ENCODE measurements at places on chromosomes 4 and X. TPM values are rescaled to one million over a fixed set of nuclear protein-coding genes. Genes with fewer than 3 reads are reported as not detected.
A peak's percentile ranks its signal among the peaks of the same experiment; 100 is the strongest.

GRCh38 chrX:153924149-153924861, 1.8 kb downstream of the ARHGAP4 start:
- DNase-seq = no peak

- DNase-seq = peak; percentile 3
Measured at GRCh38 chr4:42302348-42302747, 94.9 kb upstream of the SHISA3 start.

DNA sequence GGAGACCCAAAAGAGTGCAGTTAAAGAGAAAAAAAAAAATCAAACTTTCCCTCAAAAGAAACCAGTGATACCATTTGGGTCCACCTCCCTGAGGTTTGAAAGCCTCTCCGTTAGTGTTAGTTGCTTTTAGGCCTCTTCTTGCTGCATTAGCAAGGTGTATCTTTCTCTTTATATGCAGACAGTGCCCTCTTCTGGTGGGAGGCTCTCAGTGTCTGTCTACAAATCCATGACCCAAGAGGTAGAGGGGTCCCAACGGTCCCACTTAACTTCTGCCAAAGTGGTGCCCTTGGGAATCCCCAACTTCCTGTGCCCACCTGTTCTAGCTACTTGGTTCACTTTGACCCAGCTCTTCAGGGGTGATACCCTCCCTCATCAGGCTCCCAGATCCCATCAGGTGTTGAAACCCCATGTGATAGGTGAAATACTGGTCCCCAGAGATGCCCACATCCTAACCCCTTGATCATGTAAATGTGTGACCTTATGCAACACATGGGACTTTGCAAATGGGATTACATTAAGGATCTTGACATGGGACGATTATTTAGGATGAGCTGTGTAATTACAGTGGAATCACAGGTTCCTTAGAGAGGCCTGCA, 63.7 kb upstream of the CD99 start:
- DNase-seq = no peak

GRCh38 chrX:39969819-39970504, 127.8 kb downstream of the BCOR start:
- no peak for DNase-seq

- DNase-seq = no peak
Measured at GRCh38 chrX:20059467-20060128, 57.1 kb downstream of the MAP7D2 start.

GRCh38 chr4:81148576-81148975, 66.4 kb downstream of the PRKG2 start:
- DNase-seq = no peak

DNA sequence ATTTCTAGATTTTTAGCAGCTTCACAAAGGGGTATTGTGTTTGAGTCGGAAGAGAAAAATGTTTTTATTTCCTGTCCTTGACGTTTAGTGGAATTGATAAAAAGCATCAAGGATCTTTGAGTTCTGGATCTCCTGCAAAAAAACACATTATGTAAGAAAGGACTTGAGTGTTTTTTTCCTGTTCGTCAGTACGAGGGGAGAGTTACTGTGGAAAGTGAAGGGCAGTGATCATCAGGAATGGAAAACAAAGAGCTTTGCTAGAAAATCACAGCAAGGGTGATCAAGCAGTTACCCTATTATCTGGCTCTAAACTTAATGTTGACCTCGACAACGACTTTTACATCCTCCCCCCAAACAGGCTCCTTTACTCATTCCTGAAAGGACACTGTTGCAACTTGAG, 7.3 kb downstream of the LIMCH1 start:
- no peak for DNase-seq

- DNase-seq = peak; percentile 39
Measured at GRCh38 chr4:139300431-139301112, 733 bp upstream of the NAA15 start.

GRCh38 chrX:33447285-33447684, 235.9 kb upstream of the DMD start:
- DNase-seq = no peak

DNA sequence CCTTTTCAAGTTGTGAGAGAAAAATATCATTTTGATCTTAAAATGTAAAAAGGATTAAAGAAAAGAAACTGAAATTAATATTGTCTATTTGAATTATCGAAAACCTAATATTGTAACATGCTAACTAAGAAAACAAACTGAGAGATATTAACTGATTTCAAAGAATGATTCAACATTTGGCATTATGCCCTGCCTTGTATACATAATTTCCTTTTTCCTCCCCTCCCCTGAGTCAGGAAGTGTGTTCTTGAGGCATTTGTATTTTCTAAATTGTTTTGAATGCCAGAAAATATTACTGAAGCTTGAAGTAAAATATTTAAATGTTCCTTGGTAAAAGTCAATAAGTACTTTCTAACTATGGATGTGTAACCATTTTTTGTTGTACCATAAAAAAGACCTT, 49.4 kb downstream of the RPS6KA3 start:
- DNase-seq = no peak

DNA sequence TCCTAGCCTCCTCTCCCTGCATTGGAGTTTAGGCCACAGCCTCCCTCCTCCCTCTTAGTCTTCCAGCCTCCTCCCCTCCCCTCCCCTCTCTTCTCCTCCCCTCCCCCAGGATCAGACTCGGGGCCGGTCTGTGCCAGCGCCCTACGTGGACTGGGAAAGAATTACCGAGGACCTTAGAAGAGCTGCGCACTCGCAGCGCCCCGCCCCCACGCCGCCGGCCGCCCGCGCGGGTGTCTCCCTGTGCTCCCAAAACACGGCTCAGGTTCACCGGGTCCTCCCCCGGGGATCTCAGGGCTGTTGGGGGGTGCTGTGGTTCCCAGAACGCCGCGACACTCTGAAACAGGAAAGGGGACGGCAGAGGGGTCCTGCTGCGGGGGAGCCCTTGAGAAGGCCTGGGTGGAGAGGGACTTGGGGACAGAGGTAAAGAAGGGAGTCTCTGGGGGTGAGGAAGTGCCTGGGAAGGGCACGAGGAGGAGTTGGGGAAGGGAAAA, 122.3 kb upstream of the TBL1X start:
- DNase-seq = peak; percentile 42

SYN1 gene
- 17.5 TPM for total RNA-seq

SEPTIN6 gene
- 43.0 TPM for total RNA-seq

NPY5R gene
- 30.1 TPM for total RNA-seq

TLR3 gene
- total RNA-seq = 1.9 TPM
